ENCODE measurements at places on chromosomes 16 and 17.

DNA sequence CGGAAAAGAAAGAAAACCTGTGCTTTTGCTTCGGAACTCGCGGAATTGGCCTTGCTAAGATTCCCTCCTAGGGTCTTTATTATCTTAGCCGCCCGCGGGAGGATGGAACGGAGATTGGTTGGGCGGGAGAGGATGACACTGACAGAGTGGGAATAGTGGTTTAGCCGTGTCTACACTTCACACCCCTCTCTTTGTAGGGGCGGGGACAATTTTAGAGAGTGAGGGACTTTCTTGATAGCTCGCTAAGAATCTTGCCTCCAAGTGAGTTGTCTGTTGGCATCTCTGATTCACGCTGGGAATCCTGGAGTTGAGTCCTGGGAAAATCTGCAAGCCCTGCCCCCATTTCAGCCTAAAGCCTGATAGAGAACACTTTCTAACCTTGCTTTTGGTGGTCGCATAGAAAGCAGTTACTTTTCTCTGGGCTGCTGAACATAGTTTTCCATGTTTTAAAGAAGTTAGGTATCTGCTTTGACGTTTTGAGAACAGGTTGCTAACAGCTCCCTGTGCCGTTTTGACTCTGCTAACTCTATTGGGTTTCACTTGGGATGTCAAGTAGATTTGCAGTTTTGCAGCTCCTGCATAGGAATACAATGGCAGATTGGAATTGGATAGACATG lies 697 bp downstream of the NOL11 start:
- peak; percentile 24 for DNase-seq

GRCh38 chr16:79419148-79419547 lies 181.4 kb downstream of the MAF start:
- no peak for DNase-seq

DNA sequence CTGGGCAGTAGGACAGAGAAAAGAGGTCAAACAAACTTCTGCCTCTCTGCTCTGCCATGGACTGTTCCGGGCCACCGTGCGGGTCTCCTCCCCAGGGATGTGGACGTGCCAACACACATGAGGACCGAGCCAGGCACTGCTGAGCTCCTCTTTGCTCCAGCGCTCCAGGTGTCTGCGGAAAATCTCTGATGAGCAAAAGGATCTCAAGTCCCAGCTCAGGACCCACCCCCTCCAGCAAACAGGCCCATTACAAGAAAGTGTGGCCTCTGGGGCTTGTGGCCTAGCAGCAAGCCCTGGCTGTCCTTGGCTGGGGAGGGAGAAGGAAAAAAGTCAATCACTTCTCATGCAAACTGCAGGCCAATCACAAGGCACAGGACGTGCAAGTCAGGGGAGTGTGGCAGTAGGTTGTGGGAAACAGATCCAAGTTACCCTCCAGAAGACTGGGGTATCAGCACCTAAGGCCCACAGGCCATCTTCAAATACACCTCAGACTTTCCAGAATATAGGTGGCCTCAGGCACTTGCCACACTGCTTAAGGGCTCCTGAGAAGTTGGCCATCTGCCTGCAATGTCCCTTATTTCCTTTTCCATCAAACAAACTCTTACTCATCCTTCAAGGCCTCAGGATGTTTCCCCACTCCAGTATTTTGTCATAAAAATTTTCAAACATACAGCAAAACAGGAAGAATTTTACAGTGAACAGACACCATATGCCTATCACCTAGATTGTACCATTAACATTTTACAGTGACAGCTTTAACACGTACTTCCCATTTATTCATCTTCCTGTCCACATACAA lies 36.0 kb upstream of the SREBF1 start:
- DNase-seq, result no peak

DNA sequence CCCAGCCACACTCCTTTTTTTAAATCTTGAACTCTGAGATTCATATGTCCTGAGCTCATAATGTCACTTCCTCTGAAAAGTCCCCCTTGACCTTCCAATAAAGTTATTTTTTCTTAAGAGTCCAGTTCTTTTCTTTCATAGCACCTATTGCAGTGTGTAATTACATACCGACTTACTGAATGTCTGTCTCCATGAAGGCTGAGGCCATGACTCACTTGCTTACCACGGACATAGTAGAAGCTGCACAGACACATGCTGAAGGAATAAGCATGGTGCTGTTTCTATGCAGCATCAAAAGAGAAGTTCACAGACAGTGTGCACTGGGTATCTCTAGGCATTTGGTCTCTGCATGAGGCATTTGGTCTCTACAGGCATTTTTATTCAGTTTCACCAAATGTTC lies 77.2 kb downstream of the C17orf67 start:
- no peak for DNase-seq

GRCh38 chr17:81393684-81394376 lies 1.4 kb upstream of the BAHCC1 start:
- peak; percentile 37 for DNase-seq

DNA sequence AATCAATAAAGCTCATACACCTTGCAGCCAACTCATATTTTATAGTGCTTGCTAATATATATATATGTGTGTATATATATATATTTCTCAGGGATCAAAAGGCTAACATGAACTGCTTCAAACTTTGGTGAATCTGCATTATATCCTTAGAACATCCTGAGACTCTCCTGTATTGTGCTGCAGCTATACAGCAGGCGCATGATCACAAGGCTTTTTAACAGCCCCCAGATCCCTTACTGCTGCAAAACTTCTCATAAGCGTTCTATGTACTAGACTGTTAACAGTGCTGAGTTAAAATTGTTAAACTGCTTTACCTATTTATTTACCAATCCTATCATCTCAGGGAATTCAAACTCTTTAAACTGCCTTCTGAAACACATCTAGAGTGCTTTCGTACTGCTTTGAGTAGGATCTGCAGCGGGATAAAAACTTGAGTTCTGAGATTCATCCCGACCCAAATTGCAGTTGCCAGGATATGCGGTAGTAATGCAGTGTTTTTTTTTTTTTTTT lies 1.3 kb downstream of the GPATCH8 start:
- DNase-seq, result no peak

DNA sequence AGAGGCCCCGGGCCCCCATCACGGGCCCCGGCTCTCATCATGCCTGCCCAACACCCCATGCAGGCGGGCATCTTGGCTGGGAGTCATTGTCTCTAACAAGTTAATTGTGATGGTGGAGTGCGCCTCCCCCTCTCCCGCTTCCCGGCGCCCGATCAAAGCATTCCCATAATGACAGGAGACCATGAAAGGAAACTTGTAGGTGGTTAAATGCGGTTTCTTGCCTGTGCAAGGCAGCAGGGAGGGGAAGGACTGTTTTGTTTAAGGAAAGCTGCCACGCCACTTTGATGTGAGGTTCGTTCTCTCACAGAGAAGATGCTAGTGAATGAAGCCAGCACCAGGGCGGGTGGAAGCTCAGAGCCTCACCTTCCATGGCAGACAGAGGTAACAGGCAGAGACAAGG lies 45.4 kb downstream of the C16orf78 start:
- DNase-seq, result no peak

DNA sequence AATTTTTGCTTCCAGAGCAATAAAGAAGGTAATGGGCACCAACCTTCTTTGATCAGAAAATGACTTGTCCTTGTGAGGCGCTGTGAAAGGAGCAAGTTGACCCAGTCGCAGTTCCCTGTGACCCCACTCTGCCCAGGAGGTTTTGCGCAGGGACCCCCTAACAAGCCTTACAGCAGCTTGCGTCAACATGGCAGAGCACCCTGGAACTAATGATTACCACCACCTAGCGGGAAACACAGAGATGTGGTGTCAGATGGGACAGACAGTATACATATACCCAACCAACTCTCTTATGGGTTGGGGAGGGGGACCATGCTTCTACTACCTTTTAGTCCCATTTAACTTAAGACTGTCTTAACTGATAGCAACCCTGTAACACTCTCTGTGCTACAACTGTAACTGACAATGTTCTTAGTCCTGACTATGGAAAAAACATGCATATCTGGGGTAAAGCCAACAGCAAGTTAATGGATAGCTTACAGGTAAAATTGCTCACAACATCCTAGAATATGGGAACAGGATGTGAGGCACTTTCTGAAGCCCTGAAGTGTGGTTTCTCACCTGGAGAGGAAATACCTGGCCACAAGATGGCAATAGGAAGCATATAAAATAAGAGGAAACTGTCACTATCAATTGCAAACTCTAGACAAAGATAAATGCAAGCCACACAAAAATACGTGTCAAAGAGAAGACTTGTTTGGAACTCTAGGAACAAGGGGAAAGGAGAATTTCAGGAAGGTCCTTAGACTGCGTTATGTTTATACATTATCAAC lies 3.0 kb downstream of the KARS1 start:
- DNase-seq, result no peak

DNA sequence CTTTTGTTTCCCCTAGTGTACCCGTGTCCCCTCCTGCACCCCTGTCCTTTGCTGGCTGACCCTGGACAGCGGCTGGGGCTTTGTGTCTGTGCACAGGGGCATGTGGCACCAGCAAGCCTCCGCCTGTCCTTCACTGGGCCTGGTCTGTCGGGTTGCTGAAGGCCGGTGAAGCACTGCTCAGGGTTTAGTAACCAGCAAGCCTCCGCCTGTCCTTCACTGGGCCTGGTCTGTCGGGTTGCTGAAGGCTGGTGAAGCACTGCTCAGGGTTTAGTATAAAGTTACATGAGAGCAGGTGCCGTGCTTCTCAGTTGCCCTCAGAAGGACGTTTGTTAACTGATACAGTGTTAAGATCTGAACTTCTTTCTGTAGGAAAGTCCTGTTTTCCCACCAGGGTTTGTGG lies 33.8 kb downstream of the DEF8 start:
- no peak for DNase-seq

- DNase-seq, result no peak
Measured at GRCh38 chr16:29844575-29845331, 18.3 kb downstream of the CDIPT start.

GRCh38 chr16:16063683-16064082 lies 114.3 kb downstream of the ABCC1 start:
- no peak for DNase-seq

- no peak for DNase-seq
Measured at GRCh38 chr17:63682441-63682840, 17.5 kb downstream of the LIMD2 start.

DNA sequence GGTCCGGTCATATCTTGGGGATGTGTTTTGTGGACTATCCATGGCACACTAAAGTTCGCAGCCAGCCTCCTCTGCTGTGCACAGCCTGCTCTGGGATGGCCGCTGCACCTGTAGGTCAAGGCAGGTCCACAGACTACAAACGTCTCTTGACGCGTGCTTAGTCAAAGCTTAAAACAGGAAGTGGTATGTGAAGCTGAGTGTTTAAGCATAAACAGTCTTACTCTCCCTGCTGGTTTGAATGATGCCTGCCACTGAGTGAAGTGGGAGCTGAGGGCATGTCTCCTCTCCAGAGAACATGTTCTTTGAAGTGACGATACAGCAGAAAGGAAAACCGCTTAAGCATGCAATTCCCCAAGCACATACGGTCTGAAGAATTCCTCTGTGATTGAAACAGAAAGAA lies 365.6 kb downstream of the SLC39A11 start:
- DNase-seq, result no peak

DNA sequence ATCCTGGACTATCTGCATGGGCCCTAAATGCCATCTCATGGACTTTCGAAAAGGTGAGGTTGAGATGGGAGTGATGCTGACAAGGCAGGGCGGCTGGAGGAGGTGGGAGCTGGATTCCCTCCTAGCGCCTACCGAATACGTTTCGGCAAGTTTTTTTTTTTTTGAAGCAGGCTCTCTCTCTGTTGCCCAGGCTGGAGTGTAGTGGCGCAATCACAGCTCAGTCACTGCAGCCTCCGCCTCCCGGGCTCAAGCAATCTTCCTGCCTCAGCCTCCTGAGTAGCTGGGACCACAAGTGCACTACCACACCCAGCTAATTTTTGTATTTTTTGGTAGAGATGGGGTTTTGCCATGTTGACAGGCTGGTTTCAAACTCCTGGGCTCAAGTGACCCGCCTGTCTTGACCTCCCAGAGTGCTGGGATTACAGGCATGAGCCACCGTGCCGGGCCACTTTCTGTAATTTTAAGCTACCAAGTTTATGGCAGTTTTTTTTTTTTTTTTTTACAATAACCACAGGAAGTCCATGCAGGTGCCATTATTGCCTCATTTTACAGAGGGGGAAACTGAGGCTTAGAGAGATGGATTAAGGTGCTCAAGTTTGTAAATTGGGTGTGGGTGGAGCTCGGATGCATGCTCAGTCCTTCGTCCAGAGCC lies 246.4 kb downstream of the PRKCA start:
- no peak for DNase-seq

DNA sequence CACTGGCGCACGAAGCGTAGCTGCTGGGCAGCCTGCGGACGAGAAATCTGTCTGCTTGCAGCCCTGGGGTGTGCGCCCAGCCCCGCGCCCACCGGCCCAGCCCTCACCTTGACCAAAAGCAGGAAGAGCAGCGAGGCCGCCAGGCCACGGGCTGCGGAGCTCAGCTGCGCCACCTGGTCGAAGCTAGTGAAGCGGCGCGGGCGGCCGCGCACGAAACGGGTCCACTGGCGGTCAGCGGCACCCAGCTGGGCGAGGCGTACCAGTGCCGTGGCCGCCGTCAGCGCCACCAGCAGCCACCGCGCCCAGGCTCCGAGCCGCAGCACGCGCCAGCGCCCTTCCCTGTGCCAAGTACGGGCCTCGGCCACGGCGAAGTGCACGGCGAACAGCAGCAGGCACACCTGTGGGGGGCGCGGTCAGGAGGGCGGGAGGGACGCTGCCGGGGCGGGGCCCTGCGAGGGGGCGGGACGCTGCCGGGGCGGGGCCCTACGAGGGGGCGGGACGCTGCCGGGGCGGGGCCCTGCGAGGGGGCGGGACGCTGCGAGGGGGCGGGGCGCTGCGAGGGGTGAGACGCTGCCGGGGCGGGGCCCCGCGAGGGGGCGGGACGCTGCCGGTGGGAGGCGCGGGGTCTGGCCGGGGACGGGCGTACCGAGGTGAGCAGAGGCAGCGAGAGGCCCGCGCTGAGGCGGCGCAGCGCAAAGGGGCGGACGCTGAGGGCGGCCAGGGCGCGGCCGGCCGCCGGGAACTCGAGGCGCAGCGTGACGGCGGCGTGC lies 43.2 kb downstream of the TSC2 start:
- DNase-seq, result peak; percentile 26

DNA sequence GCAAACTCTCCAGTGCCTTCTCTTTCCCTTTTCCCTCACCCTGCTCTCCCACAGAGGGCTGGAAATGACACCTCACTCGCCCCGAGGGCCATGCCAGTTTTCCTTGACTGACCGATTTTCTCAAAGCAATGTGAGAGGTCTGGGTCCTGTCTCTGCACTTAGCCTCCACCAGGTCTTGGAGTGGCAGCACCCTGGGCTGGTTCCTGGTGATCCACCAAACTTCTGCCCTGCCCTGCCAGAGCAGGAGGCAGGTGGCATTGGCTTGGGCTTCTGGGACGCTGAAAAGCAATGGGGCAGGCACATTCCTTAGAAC lies 97.5 kb downstream of the RAB11FIP4 start:
- no peak for DNase-seq
